NCI-H2081 treated with DMSO at 0.1 percent for 48 hours (cell line): ENCODE measurements at places on chromosomes 5 and 9.

DNA sequence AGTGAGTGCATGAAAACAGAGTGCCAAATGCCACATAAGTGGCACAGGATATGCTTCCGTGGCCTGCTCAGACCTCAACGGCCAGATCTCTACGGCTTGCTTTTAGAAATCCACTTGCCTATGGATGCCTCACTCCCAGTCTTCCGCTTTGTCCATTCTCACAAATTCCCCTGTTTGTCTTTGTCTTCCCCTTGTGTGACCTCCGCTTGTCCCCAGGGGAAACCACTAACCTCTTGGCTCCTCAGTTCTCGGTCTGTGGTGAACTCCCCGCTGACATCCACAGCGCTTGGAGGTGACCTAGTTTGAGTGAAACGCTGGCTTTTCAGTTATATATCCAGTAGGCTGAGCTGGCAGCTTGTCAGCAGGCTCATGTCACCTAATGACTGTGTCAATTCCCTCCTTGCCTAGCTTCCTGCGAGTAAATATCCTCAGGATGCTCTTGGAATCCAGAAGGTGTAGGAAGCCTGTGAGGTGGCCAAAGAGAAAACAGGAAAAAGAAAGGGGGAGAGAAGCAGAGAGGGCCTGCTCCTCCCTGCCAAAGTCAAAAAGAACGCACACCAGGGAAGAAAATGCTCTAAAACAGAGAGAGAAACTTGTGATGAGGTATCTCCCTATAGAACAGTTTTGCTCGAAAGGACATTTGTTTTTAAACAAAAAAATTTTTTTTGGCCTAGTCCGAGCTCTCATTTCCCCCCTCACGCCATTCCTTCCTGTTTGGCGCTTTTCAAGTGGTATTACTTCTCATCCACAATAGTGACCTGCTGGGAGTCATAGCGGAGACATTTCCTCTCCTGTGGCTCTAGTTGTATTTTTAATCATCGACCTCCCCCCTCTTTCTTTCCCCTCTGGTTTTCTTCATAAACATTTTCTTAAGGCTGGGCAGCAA, 101.6 kb upstream of the SPRY4 start:
- no peak for DNase-seq

DNA sequence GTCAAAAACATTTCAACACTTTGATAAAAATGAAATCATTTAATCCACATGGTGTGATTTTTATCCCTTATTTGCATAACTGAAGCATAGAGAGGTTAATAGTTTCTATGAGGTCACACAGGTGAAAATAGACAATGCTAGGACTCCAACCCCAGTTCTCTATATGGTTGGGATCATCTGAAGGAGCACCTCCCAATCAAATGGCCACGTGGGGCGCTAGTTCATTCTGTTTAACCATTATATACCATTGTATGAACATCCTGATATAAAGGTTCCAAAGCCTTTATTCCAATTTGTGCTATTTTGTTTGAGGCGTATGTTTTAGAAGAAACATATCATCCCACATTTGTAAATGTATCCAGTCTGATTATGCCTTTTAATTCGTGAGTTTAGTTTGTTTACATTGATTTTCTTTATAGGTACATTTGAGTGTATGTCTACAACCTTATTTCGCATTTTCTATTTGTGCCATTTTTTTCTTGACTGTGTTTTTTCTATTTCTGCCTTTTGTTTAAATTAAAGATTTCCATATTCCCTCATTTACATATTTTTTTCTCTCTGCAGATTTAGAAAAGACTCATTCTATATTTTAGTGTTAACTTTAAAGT, 1092.0 kb downstream of the MAT2B start:
- no peak for DNase-seq

- no peak for DNase-seq
Measured at GRCh38 chr9:99803694-99804093, 18.0 kb upstream of the NR4A3 start.

GRCh38 chr5:172312286-172312685, 28.7 kb upstream of the UBTD2 start:
- DNase-seq: no peak

DNA sequence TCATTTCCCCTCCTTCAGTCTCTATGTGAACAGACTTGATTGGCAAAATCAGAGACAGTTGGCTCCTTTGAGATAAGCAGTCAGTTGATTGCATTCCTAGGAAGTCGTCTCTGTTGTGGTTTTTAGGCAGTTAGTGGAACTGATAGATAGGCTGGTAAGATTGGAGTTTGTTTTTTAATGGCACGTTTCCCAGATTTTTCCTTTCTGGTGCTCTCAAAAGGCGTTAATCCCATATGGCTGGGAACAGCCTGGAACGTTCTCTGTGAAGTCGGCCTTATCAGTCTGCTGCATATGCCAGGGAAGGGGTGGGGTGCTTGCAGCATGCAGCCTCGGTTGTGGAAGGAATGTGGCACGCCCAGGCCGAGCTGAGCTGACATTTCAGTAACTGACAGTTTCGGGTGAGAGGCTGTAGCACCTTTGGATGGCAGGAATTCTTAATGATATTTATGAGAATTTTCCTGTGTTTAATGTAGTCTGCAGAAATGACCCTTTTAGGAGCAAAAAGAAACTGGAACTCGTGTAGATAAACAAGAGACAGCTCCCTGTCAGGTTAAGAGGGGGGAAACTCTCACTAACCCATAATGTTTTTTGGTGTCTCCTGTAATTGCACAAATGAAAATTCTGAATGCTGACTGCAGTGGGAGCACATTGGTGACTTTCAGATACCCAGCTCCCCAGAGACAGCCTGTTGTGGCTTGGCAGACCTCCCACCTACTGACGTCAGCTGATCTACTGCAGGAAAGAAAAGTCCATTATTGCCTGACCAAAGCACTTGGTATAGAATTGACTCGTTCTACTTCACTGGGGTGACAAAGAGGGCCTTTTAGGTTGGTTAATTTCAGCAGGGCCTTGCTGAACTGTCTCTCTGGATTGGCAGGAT, 6.3 kb downstream of the SPTAN1 start:
- DNase-seq: no peak
